Endothelial cell of coronary artery (primary cell): ENCODE measurements at places on chromosomes 6 and 20. TPM values are rescaled to one million over a fixed set of nuclear protein-coding genes. Genes with fewer than 3 reads are reported as not detected.

The HRH3 gene
- not detected in 2 replicates for total RNA-seq

The GJA10 gene
- not detected in 2 replicates for total RNA-seq

The B3GALT4 gene
- total RNA-seq, result 2.1 and 3.3 TPM in 2 replicates

The TMEM151B gene
- 0.54 TPM in 1 of 2 replicates, not detected in the other for total RNA-seq

The HLA-DQB1 gene
- not detected in 2 replicates for total RNA-seq

The PSORS1C2 gene
- total RNA-seq, result not detected in 2 replicates
